ENCODE measurements at places on chromosomes 7 and 10.

DNA sequence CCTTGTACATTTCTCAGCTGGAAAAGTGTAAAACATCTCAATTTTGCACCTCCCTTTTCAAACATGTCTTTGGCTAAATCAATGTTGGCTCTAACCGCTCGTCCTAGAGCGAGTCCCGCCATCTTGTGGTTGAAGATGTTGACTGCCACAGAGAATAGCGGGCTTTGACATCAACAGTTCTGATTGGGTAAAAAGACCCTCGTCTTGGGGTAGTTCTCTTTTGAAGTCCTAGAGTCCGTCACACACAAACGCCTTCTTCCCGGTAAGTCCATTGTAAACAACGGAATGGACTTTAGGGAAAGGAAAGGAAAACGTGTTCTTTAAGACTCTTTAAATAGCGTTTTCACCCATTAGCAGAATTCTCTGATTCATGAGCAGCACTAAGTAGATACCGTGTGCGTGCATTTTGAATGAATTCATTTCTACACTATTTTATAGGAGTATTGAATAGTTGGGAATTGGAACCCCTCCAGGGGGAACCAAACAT is 452 bp upstream of the RPP30 start:
- peak; percentile 51 for DNase-seq

DNA sequence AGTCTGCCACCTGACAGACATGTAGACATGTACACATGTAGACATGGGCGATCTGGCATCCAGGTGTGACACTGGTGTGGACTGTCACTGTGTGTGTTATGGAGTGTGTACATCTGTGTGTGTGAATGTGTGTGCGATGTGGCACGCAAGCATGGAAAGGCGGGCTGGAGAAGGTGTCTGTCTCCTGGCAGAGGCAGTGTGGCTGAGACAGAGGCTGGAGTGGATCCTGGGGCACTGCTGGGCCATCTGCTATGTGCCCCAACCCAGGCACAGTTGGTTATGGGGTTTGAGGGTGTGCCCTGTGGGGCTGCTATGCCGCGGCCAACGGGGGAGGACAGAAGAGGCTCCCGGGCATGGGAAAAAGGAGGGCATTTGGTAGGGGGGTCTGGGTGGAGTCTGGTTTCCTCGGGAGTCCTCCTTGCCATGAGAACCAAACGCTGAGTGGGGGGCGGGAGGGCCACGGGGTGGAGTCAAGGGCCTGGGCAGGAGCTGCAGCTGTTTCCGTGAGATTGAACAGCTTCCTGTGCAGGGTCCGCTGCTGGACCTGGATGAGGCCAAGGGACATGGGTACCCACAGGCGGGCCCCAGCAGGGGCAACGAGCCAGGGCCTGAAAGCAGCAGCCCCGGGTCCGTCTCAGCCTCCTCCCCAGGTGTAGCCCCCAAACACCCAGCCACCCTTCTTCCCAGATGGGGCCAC is 1.3 kb downstream of the ELN start:
- no peak for DNase-seq

- no peak for DNase-seq
Observed at GRCh38 chr10:53358536-53358935, 586.0 kb upstream of the MBL2 start.

GRCh38 chr10:132593389-132593788 is 55.8 kb downstream of the INPP5A start:
- no peak for DNase-seq

DNA sequence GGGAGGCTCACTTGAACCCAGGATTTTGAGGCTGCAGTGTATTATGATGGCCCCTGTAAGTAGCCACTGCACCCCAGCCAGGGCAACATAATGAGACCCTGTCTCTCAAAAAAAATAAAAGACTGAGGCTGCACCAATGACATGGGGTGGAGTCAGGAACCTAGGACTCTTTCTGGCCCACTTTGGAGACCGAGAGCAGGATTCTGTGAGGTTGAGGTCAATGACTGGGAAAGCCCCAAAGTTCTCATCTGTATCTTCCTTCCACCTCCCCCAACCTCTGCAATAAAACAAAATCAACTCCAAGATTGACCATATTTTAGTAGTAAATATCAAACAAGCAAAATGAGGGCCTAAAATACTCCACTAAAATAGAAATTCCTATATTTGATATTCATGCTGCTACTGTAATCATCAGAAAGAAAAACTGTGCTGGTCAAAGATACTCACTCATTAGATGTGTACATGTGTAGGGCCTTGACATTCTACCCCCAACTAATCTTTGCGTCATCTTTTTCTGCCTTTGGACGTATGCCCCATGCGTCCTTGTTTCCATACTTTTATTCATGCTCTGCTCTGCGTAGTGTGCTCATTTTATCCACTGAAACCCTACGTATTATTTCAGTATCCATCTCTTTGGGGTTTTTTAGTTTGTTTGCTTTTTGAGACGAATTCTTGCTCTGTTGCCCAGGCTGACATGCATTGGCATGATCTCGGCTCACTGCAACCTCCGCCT is 23.8 kb downstream of the WBP1L start:
- no peak for DNase-seq

GRCh38 chr7:28973591-28973990 is 15.5 kb upstream of the TRIL start:
- no peak for DNase-seq

DNA sequence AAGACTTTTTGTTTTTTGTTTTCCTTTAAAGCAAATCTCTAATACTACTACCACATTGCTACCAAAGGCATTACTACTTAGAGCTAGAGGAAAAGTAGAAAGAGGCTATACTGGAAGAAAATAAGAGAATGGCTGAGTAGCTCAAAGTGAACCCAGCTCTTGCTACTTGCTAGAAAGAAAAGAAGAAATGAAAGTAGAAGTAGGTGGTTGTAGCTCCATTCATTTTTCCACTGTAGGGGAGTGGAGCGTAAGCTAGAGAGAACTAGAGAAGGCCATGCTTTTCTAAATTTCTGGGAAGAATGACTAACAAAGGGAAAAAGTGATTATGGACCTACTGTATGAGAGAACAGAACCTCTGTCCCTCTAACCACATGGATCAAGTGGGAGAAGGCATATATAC is 184.4 kb downstream of the PON1 start:
- no peak for DNase-seq

GRCh38 chr7:129271500-129272355 is 46.9 kb downstream of the AHCYL2 start:
- DNase-seq: peak; percentile 56

DNA sequence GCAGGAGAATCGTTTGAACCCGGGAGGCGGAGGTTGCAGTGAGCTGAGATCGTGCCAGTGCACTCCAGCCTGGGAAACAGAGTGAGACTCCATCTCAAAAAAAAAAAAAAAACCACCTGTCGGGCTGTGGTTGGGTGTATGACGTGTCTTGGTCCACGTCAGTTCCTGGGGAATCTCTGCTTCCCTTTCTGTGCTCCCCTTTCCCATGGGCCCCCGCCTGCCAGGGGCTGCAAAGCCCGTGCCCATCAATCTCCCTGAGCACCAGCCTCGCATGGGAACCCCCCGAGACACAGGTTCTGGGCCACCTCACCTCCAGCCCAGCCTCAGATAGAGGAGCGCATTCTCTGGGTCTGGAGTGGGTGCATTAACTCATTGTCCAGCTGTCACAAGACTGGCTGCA is 2.3 kb upstream of the SH2B2 start:
- DNase-seq: no peak

DNA sequence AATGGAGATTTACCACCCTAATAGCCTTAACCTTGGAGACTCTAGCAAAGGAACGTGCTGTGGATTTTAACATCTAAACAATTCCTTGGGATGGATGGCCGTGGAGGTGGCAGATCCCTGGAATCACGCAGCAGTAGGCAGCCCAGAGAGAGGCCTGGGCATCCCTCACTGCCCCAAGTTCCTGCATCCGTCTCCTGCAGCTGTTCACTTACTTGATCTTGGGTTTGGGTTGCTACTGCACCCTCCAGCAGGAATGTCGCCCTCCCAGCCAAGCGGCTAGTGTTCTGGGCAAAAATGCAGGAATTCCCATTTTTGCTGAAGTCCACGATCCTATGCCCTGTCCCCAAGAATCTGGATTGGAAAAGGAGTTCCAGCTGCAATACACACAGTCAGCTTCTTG is 166.7 kb upstream of the SH2B2 start:
- no peak for DNase-seq

DNA sequence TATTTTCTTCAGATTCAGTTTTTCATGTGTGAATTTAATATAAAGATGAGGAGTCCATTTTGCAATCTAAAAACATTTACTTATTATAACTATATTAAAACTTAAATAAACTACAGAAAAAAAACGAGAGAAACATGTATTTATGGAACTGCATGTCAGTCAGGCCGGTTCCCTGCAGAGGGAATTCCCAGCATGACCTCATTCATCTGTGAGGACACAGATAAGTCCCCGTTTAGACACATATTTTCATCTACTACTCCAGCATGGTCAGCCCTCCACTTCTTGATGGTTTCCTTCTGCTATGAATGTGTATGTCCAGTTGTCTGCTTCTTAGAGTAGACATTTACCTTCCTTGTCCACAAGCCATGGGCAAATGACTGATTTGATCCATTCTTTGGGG is 339.1 kb downstream of the SEMA3D start:
- DNase-seq: no peak

GRCh38 chr7:140084972-140085371 is 22.2 kb upstream of the PARP12 start:
- DNase-seq: peak; percentile 27

GRCh38 chr7:85030893-85031292 is 156.0 kb downstream of the SEMA3D start:
- no peak for DNase-seq

- no peak for DNase-seq
Observed at GRCh38 chr10:5448333-5449001, 36.1 kb downstream of the NET1 start.

GRCh38 chr10:49310460-49310859 is 11.5 kb downstream of the C10orf71 start:
- DNase-seq: peak; percentile 32

GRCh38 chr10:49310901-49311554 is 12.1 kb downstream of the C10orf71 start:
- no peak for DNase-seq

DNA sequence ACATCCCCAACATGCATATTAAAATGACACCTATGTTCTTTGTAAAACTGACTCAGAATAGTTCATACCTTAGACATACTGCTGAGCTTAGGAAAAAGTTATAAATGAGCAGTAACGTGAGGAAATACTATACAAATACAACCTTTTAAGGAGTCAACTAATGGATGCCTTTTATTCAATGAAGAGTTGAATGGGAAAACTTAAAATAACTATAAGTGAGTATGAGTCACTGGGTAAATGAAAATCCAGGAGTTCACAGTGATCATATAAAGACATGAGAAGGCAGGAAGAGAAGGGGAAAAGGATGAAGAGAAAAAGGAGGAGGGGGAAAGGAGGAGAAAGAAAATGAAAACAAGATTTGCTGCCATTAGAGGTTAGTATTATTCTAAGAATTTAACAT is 157.8 kb upstream of the PCDH15 start:
- DNase-seq: no peak

DNA sequence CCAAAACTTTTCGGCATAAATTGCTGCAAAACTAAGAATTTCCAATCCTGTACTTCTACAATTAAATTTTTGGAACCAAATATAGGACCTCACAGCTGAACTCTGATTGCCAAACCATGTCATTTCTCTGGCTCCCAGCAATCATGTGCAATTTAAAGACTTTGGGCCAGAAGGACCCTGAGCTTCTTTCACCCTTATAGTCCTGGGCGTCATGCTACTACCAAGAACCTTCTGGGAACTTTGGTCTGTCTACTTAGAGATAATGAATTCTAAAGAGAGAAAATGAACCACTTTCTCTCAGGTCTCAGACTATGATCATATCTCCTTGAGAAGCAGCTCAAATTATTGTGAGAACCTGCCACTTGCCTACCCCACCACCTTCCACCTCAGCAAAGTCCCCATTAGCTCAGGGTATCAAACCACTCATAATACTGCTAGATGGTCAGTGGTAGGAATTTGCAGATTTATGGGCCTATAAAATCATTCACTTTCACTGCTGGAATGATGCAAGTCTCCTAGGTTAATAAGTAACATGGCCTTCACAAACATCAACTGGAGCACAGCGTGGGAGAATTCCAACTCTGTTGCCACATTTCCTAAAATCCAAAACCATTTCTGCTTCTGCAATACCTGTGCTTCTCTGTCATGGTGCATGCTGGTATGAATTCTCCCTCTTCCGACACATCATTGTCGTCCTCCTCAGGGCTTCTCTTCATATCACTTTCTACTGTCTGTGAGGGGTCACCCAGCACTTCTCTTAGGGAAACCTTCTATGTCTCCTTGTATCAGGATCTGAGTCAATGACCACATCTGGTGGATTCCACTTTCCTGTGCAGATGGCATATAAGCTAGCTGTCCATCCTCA is 6.6 kb upstream of the WDR91 start:
- no peak for DNase-seq

DNA sequence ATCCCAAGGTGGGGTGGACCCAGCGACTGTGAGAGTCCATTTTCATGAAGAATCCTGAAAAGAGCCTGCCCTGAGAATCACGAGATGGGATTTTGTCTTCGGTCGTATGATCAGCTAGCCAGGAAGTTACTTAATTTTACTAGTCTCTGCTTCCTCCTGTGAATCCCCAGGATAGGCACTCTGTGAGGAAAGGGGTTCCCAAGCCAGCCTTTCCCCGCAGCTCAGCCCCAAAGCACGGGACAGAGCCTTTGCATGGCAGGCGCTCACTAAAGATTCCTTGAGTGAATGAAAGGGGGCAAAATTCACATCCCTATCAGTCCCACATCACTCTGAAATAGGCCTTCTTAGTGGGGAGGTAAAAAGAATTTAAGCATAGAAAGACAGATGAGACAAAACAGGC is 219.6 kb downstream of the ADARB2 start:
- DNase-seq: no peak

DNA sequence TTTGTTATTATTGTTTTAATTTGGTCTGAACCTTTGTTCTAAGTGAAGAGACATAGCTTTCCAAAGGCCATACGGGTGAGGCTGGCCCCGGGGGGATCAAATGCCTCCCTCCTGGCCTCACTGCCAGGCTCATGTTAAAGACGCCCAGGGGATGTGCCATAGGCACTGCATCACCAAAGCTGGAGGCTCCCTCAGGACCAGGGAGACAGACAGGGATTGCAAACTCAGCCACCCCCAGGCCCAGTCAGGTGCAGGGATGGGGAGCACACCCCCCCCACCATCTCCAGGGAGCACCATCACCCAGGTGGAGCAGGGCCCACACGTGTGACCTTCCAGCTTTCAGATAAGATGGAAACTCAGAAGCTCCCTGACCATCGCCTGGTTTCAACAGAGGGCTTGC is 96.0 kb upstream of the DNAAF5 start:
- DNase-seq: no peak

DNA sequence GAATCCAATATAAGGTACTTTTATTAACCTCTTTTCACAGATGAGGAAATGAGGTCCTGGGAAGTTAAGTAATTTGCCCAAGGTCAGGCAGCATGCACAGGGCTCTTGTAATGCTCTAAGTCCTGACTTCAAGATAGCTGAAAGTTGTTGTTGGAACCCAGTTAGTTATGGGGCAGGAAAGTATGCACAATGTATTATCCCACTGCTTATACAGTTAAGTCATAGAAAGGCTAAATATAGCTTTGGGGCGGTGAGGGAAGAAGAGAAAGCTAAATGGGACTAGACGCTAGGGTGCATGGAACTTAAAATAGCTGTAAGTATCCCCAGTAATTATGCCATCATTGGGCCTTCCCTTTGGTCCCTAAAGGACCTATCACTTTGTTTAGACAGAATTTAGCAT is 9.2 kb downstream of the GLCCI1 start:
- DNase-seq: no peak
